ENCODE measurements at places on chromosomes 7 and 10.

DNA sequence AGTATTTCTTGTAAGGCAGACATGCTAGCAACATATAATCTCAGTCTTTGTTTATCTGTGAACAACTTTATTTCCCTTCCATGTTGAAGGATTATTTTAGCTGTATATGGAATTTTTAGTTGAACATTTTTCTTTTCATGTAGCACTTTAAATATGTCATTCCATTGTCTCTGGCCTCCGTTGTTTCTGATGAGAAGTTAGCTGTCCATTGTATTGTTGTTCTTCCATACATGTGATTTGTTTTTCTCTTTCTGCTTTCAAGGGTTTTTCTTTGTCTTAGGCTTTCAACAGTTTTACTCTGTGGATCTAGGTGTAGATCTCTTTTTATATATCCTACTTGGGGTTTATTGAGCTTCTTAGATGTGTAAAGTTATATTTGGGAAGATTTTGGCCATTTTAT lies 66.3 kb upstream of the COMTD1 start:
- DNase-seq: no peak

DNA sequence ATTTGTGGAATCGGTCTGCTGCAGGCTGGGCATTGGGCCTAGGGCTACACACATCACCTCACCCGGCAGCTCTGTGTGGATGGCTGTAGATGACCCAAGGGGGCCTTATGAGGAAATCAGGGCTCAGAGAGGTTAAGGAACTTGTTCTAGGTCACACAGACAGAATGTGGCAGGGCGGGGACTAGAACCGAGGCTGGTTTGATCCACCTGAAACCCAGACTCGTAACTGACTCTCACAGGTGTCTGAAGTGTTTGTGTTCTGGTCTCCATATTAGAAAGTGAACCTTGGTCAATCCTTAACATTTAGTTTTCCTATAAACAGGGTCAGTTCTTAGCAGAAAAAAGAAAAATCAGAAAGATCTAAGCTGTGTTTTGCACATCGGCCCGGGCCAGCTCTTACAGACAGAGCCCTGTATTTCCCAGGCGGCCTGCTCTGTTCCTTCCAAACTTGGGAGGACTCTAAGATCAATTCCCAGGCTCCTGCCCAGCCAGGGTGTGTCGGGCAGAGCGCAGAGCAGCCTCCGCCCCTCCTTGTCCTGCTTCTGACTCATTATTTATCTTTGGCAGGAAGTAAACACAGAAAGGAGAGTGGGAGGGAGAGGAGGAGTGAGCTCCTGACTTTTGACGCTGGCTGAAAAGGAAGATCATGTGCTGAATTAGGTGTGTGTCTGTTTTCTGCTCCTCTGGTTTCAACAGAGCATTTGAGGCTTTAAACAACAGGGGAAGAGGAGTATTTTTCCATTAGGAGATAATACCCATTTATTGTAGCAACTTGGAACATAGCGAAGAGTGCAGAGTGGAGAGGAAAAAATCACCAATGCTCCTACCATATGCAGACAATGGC lies 74.1 kb downstream of the TACC2 start:
- no peak for DNase-seq

DNA sequence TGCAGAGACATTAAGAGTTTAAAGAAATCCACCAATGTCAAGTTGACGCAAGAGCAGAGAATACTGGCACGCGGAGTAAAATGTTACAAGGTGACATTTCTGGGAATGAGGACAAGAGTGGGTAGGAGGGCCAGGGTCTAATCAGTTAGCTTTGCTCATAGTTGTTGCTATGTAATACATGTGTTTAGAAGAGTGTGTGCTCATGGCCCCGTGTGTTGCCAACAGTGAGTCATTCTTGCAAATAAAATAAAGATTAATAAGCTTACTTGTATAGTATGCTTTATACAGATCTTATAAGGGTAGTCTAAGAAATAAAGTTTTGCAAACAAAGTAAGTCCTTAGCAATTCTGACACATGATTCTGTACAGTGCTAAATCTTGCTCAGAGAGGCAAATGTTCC lies 64.5 kb downstream of the DNMBP start:
- no peak for DNase-seq

DNA sequence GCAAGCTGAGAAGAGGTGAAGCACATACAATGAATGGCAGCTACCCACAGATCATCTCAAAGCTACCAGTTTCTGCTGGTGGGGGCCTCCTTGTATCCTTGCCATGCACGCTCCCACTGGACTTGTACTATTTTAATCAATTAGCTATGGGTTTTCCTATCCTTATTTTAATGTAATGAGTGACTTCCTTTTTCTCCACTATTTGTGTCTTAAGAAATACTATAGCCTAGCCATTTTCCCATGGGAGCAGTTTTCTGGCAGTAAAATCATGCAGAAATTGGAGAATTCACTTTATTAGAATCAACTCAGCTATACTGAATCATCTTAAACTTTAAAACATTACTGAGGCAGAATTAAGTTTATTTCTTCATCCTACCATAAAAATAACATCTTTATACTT lies 73.5 kb downstream of the CTNNA3 start:
- no peak for DNase-seq
